Right atrium auricular region (tissue), 2 donors: ENCODE measurements at places on chromosomes 6 and 20. TPM values are rescaled to one million over a fixed set of nuclear protein-coding genes. Genes with fewer than 3 reads are reported as not detected.

RFX6 gene
- not detected for total RNA-seq

DNA sequence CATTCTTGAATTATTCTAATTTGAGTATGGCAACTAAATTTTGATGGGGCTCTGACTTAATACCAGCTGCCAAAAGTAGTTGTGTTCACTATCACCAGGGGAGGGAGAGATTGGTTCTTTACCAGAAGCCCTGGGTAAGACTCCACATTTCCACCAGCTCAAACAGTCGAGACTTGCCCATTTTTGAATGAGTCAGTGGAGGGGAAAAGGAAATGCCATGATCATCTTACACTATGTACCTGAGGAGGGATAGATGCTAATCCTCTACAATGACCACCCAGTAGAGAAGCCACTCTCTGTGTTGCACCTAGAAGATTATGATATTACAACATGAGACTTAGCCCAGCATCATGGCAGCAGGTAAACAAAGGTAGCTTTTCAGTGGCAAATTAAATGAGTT is 77.0 kb upstream of the SGK1 start:
- no peak for DNase-seq

DNA sequence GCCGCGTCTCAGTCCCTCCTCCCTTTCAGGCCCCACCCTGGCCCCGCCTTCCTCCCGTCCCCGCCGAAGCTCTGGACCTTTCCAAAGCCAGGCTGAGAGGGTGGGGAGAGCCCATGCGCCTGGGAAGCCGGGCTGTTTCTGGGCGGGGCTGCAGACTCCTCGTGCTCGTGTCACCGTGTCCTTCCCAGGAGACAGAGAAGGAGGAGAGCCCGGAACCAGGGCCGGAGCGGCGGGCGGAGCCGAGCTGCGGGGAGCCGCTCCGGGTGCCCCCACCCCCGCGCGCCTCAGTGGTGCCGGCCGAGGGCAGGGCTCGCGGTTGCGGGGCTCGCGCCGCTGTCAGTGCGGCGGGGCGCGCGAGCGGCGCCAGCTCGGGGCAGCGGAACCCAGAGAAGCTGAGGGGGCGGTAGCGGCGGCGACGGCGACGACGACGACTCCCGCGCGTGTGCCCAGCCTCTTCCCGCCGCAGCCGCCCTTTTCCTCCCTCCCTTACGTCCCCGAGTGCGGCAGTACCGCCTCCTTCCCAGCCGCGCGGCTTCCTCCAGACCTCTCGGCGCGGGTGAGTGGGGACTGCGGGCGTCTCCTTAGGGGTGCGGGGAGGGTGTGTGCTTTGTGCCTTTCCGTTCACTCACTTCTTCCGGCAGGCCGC is at the start of gene RALY:
Gene RALY, plus strand, starts transcription at position 336 of the 646 bp plus-strand sequence. CDS start 78,164 bp downstream, outside the sequence.
- DNase-seq, result peak; percentile 67

- no peak for DNase-seq
Observed at GRCh38 chr20:45959126-45959525, 12.9 kb downstream of the ZNF335 start.

GRCh38 chr6:131765081-131765803 is 42.6 kb upstream of the ENPP1 start:
- DNase-seq, result no peak
